ENCODE measurements at places on chromosomes 4 and X. TPM values are rescaled to one million over a fixed set of nuclear protein-coding genes. Genes with fewer than 3 reads are reported as not detected.

PPP2R2C gene
- 17.2 TPM for total RNA-seq

GRCh38 chr4:106803083-106803482, 233.0 kb downstream of the DKK2 start:
- no peak for DNase-seq
- H3K36me3 ChIP-seq = no peaks in the 10 kb centered on the region
- H3K27me3 ChIP-seq = no peaks in the 10 kb centered on the region
- H3K27ac ChIP-seq = no peak overlapping the region

SAT1 gene
- 389 TPM for total RNA-seq

ZNF674 gene
- total RNA-seq = 5.2 TPM

Data from vagina (tissue), 2 donors.